ENCODE measurements at places on chromosomes 11 and 22.

DNA sequence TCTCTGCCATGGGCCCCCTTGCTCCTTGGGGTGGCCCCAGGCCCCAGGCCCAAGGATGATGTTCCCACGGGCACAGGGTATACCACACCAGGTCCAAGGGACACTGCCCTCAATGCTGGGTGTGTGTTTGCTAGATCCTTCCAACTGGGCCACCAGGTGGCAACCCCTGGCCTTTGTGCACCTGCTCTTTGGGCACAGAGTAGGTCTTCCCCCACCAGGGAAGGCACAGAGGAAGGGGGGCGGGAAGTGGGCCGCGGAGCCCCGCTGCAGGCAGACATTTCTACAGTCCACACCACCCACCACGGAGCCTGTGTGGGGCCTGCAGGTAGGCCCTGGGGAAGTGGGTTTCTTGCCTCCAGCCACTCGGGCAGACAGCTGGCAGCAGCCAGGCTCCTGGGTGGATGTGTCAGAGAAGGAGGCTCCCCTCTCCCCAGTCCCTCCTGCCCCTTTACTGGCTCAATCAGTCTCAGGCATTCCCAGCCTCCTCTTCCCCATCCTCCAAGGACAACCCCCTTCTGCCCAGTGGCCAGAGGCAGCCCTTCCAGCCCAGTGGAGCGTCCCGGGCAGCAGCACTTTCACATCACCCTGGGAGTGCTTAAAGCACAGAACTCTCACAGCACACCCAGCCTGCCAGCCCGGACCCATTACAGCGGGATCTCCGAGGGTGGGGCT, 21.6 kb downstream of the MAFF start:
- no peak for DNase-seq

- DNase-seq: no peak
Measured at GRCh38 chr11:61534933-61535839, 26.6 kb downstream of the LRRC10B start.

DNA sequence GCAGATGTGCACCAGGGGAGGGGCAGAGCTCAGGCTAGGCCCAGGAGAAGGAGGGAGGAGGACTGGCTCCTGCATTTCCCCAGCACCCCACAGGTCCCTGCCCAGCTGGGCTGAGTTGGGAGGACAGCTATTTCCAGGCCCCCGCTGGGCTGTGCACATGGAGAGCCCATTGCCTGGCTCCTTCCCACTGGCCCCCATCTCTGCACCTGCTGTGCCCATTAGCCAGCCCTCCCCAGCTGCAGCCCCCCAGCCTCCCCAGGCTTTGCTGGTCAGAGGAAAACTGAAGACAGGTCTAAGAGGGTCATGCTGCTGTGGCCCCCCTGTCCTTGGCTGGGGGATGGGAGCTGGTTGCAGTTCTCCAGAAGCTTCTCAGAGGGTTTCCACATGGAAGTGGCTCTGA, 81.8 kb upstream of the SHANK2 start:
- DNase-seq: peak; percentile 41

DNA sequence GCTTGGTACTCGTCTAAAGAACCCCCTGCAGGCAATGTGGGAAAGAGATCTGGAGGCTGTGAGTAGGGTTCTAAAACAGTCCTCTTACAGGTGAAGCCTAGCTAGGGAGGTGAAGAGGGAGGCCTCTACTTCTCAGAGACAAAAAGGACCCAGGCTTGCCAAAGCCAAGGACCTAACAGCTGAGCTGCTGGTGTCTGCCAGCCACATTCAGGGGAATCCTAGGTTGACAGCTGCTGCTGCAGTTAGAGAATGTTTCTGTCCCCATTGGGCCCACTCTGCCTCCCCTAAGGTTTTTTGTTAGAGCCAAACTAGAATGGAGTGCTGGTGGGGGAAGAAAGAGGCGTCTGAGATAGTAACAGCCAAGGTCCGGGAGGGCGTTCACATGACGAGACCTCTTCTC, 26.6 kb upstream of the TLCD5 start:
- no peak for DNase-seq

- DNase-seq: no peak
Measured at GRCh38 chr11:89545691-89546090, 54.5 kb upstream of the NOX4 start.

DNA sequence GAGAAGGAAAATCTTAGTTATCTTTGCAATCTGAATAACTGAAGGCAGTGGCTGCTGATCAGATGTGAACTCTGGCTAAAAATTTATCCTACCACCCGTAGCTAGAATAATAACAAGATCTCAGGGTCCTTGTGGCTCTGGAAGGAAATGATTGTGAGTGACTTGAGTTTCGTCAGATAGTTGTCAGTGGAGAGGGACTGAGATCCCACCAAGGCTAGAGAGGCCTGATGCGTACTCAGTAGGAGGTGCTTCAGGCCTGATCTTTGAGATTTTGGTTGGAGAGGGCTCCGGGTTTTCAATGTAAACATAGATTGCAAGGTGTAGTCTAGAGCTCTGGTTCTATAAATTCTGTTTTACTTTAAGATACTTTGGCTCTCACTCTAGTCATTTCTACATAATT, 1.4 kb downstream of the MADD start:
- no peak for DNase-seq

- no peak for DNase-seq
Measured at GRCh38 chr11:80163011-80163410, 722.2 kb upstream of the TENM4 start.

GRCh38 chr22:39520226-39521105, at the start of gene ATF4:
Gene ATF4, plus strand, starts transcription at chr22:39520562. Its CDS starts 884 bp downstream, at chr22:39521446.
- peak; percentile 95 for DNase-seq

DNA sequence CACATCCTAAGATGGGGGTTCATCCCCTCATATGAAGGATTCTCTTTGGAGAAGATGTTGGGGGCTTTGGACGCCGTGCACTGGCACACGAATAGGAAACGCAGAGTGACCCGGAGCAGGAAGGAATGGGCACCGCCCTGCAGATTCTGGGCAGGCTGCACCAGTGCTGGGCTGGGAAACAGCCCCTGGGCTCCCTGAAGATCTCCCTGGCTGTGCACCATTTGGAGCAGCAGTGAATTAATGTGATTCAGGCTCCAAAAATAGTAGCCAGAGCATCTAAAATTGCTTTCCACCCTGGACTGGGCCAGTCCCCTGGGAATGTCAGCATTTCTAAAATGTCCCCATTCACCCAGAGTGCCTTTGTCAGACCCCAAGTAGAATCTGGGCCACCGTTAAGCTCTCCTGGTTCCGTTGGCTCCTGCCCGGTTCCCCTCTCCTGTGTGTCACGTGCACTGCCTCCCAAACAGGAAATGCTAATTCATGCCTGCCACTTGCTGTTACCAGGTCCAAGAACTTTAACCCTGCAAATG, 18.6 kb downstream of the IRAG1 start:
- DNase-seq: peak; percentile 77
